ENCODE measurements at places on chromosomes 1 and 21.

- DNase-seq: no peak
These were observed 180.8 kb upstream of the CACYBP start for GRCh38 chr1:174818951-174819350.

DNA sequence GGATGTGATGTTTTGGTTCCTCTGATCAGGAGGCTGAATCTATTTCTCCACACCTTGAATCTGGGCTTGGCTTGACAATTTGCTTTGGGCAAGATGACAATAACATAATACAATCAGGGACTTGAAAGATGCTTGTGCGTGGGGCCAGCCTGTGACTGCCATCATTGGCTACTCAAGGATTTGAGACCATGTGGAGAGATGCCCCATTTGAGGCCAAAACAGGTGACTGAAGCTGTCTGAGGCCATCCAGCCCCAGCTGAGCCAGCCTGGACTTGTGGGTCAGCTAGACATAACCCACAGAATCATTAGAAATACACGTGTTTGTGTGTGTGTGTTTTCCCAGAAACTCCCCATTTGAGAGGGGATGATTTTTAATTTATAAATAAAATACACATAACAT, 421.5 kb downstream of the PTPRU start:
- no peak for DNase-seq

- DNase-seq: no peak
These were observed 176.3 kb downstream of the SDCCAG8 start for GRCh38 chr1:243432136-243432535.

DNA sequence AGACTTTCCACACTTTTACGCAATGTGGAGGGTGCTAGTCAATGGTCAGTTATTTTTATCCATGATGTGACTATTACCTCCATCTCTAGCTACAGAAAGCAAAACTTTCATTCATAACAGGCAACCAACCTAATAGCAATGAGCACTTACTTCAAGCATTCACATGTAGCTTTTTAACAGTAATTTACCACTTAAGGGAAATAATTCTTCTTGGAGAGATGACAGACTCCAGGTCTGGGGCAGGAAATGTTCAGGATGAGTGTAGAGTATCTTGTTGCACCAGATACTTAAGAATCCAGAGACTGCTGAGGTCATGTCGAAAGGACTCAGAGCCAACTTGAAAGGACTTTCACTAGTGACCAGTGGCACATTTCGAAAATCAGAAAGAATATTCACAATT, 347.6 kb downstream of the CHRM3 start:
- no peak for DNase-seq

DNA sequence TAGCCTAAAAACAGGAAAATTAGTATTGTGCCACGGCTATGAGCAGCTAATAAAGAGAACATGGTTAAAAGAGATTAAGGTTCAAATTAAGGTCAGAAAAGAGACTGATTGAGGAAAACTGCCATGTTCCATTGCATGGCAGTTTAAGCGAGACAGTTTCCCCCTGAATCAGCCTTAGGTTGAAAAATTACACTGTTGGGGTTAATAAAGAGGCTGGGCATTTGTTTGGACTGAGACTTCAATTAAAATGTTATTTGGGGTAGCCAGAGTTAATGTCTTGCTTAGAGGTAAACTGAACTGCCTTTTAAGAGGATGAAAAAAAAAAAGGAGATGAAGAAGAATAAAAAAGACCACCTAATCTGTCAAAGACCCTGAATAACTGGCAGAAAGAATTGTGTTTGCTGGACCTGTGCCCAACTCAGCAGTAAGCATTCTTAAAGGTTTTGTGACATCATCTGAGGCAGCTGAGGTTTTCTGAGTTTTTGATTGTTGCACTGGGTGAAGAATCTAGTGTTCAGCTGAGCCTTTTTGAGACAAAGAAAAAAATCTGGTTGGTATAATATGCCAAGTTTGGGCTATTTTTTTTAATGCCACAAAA, 17.7 kb upstream of the PROX1 start:
- DNase-seq: no peak

- DNase-seq: no peak
These were observed 68.3 kb downstream of the ADARB1 start for GRCh38 chr21:45142469-45143308.

DNA sequence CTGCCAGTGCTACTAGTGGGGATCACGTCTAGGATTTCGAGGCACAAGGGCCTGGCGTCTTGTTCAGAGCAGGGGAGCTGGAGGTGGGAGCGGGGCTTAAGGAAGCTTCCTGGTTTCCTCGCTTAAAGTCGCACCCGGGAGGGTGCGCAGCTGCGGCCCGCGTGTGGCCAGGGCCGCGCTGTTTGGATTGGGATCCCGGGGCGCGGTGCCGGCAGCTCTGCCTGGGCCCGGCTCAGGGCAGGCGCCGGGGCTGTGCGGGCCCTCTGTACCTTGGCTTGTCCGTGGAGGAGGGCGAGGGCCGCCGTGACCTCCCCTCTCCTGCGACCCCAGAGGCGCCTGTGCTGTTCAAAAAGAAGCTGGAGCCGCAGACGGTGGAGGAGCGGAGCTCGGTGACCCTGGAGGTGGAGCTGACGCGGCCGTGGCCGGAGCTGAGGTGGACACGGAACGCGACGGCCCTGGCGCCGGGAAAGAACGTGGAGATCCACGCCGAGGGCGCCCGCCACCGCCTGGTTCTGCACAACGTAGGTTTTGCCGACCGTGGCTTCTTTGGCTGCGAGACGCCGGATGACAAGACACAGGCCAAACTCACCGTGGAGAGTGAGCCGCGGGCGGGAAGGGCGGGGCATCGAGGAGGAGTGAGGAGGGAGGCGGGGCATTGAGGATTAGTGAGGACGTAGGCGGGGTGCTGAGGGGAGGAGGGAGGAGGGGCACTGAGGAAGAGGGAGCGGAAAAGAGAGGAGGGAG, 67.8 kb downstream of the OBSCN start:
- peak; percentile 56 for DNase-seq

DNA sequence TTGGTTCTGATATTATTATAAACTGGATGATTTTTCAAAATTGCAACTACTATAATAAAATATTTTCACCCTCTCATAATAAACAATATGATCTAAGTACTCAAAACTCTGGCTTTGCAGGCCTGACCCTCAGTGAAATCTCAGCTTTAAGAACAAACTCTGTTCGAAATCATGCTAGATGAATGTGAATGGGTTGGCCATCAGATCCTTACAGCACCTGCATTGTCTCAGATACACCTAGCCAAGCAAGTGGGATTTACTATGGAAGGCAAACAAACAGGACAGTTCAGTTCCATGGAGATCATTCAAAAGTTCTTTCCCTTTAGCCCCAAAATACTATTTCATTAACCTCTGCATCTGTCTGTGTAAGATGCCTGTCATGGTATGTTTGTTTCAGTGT, 44.8 kb downstream of the STYXL2 start:
- no peak for DNase-seq

DNA sequence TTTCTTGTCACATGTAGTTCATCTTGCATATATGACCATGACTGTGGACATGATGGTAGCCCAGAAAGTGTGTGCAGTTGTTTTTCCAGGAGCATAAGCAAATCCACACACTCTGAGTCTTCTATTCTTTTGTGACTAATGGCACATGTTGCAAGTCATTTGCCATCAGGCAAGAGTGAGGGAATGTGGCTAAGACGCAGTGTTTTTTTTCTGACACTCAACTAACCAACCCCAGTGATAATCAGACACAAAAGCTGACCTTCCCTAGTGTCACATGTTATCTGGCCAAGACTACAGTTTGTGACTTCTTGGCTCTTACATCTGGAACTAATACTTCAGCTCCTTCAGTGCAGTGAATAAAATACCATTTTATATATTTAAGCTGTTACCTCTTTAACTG, 108.8 kb downstream of the ITSN1 start:
- DNase-seq: no peak

GRCh38 chr1:204192589-204193352, 3.5 kb downstream of the KISS1 start:
- DNase-seq: no peak

DNA sequence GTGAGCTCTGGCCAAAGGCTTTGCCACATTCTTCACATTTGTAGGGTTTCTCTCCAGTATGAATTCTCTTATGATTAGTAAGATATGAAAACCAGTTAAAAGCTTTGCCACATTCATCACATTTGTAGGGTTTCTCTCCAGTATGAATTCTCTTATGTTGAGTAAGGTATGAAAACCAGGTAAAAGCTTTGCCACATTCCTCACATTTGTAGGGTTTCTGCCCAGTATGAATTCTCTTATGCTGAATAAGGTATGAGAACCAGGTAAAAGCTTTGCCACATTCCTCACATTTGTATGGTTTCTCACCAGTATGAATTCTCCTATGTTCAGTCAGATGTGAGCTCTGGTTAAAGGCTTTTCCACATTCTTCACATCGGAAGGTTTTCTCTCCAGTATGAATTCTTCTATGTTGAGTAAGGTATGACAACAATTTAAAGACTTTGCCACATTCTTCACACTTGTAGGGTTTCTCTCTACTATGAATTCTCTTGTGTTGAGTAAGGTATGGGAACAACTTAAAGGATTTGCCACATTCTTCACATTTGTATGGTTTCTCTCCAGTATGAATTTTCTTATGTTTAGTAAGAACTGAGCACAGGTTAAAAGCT, 20.7 kb downstream of the ZNF695 start:
- DNase-seq: no peak

DNA sequence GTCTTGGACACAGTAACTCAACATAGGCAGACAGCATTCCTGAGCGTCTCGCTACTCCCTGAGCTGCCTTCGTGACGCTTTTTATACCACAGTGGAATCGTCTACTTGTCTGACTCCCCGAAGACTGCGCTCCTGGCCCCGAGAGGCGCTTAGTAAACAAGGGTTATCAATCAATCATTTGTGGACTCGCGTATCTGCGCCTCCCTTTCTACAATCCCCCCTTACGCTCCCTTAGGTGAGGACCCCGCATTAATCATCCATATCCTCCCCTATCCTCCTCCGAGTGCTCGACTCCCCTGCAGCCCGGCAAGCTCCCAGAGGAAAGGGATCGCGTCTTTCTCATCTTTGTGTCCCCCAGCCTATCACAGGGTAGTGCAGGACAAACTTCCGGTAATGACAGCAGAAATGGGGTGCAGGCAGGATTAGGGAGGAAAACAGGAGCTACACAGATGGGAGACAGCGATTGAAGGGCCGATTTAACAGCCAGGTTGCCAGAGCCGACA, 522 bp downstream of the TMEM59 start:
- DNase-seq: peak; percentile 2

DNA sequence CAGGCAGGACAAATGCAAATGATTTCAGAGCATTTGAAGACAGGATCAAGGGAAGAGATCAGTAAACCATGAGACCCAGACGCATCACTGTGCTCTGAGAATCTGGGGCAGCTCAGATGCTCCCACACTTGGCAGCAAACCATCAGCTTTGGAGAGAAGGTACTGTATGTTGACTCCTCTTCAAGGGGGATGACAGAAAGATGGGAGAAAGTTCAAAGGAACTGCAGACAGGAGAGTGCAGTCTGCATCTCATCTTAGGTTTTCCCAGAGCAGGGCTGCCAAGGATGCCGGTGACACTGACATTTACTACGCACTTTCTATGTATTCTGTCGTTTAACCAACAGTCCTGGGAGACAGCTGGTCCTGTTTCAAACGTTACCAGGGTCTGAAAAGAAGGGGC, 35.8 kb downstream of the OLFML2B start:
- no peak for DNase-seq

- peak; percentile 83 for DNase-seq
These were observed 4.4 kb upstream of the LGR6 start for GRCh38 chr1:202189001-202189790.

DNA sequence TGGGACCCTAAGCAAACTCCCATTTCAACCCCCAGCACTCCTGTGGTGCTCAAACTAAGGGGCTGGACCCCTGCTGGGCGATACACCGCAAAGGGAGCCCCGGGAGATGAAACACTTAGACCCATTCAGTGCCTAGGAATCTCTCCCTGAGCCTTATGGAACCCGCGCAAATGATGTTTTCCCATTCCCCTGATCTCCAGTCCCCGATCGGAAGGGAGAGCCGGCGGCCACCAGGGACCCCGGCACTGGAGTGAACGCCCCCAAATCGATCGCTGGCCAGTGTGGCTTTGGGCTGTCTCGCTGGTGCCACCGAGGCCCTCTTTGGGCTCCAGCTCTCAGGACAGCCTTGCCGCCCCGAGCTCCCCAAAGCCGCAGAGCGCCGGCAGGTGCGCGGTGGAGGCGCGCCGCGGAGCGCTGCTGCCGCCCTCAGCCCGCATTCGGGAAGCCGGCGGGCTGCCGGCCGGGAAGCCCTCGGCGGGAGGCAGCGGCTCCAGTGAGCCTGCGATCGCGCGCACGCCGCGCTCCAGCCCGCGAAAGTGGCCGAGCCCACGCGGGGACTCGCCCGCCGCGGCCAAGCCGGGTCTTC, 1.1 kb downstream of the PLXNA2 start:
- peak; percentile 21 for DNase-seq

GRCh38 chr1:64653466-64653865, 91.4 kb upstream of the RAVER2 start:
- no peak for DNase-seq

GRCh38 chr1:169392406-169392805, 24.4 kb downstream of the BLZF1 start:
- DNase-seq: no peak

- DNase-seq: no peak
These were observed 79.6 kb downstream of the CDC14A start for GRCh38 chr1:100431954-100432353.

- DNase-seq: no peak
These were observed 32.4 kb downstream of the GALNT2 start for GRCh38 chr1:230099465-230099864.

- peak; percentile 47 for DNase-seq
These were observed 800 bp downstream of the DR1 start for GRCh38 chr1:93346421-93346993.

DNA sequence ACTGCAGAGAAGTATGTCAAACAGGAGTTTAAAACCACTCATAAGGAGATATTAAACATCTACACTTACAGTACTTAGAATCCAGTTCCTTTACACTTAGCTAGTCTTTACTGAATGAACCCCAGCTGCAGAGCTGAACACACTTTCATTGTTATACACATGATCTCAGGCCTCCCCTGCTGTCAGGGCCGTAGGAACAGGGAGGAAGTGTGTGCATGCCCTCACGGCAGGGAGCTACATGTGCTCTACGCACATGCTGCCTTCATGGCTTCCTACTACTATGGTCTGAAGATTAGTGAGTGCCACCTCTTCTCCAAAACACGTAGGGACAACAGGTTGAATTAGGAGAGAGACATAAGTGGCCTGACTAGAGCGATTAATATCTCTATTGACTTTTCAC, 191.5 kb downstream of the SIPA1L2 start:
- DNase-seq: no peak

DNA sequence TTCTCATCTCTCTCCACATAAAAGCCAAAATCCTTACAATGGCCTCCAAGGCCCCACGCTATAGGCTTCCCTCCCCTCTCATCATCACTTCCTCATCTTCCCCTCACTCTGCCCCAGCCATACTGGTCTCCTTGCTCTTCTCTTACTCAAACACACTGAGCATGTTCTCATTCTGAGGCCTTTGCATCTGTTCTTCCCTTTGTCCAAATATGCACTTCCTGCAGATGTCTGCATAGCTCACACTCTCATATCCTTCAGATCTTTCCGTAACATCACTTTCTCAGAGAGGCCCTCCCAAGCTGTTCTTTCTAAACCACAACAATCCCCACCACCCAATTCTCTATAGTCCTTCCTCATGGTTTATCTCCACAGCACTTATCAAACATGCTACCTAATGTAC, 284.1 kb downstream of the HHIPL2 start:
- DNase-seq: no peak

All from memory B cell (primary cell).